CD4-positive, alpha-beta T cell treated with Interleukin-4 for 1 hour (primary cell): ENCODE measurements at places on chromosomes 4 and X.
A peak's percentile ranks its signal among the peaks of the same experiment; 100 is the strongest.

- no peak for DNase-seq
These were observed 204.6 kb downstream of the RBM46 start for GRCh38 chr4:154985673-154986072.

DNA sequence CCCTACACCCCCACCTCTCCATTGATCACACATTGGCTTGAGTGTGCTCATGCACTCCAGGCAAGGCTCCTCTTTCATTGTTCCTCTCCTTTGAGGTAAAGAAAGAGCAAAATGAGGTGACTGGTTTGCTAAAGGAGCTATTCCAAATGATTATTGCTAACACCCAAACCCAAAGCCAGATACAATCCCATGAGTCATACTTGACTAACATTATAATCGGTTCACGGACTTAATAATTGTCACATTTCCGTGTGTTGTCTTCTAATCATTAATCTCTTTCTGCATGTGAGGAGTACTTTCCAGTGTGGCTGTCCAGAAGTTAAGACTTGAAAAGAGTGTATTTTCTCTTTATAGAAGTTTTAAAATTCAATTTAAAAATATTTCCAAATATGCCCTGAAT, 174.3 kb upstream of the SFRP2 start:
- no peak for DNase-seq

GRCh38 chr4:19752599-19752998, 499.1 kb upstream of the SLIT2 start:
- no peak for DNase-seq

GRCh38 chrX:21151051-21151450, 223.2 kb upstream of the CNKSR2 start:
- DNase-seq, result no peak

DNA sequence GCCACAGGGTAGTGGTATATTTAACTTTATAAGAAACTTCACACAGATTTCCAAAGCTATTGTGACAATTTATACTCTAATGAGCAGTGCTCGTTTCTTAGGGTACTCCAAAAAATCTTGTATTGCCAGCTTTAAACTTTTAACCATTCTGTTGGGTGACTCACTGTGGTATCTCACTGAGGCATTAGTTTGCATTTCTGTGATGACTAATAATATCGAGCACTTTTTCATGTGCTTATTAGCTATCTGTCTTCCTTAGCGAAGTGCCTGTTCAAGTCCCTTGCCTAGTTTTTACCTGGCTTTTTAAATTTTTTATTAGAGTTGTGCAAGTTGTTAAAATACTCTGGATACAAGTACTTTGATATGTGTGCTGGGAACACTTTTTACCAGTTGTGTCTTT, 5.5 kb downstream of the PNMA3 start:
- DNase-seq, result no peak

- DNase-seq, result no peak
These were observed 85.1 kb upstream of the ZCCHC13 start for GRCh38 chrX:74218895-74219294.

GRCh38 chrX:106035064-106035463, 3.5 kb downstream of the SERPINA7 start:
- DNase-seq, result no peak

- DNase-seq, result no peak
These were observed 33.1 kb upstream of the ANXA10 start for GRCh38 chr4:168059251-168059650.

GRCh38 chr4:179530958-179531357, 2088.7 kb upstream of the AGA start:
- DNase-seq, result no peak

DNA sequence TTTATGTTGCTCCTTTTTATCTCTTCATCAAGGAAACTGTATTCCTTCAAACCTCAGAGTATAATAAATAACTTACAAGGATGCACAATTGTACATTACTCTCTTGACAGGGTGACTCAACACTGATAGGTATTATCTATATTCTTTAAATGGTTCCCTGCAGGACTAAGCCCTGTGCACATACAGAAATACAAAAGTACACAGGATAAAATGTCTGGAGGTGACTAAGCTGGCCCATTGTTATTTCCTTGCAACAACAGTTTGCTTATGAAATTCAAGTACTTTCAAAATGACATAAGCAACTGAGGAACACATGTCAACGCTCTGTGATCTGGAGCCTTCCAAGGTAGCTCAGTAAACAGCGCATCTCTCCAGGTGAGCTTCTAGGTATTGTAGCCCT, 83.8 kb upstream of the RPL34 start:
- DNase-seq, result no peak

GRCh38 chrX:103175944-103176753, 38.8 kb upstream of the BEX4 start:
- peak; percentile 41 for DNase-seq

DNA sequence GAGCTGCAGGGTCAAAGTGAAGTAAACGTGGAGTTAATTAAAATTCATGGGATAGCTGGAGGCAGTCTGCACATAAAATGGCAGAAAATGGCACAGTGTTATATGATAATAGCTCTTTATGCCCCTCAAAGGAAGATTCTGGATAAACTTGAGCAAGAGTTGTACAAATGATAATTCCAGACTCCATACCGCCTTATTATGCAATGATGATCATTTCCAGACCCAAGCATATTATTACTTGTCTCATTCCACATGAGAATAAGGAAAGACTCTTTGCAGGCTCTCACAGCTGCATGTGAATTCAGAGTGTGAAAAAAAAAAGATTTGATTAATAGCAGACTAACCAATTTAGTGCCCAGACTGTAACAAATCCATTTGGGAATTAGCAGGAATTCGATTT, 105.4 kb downstream of the STK32B start:
- no peak for DNase-seq
